Brain pericyte (primary cell): ENCODE measurements at places on chromosomes 11 and 22.

DNA sequence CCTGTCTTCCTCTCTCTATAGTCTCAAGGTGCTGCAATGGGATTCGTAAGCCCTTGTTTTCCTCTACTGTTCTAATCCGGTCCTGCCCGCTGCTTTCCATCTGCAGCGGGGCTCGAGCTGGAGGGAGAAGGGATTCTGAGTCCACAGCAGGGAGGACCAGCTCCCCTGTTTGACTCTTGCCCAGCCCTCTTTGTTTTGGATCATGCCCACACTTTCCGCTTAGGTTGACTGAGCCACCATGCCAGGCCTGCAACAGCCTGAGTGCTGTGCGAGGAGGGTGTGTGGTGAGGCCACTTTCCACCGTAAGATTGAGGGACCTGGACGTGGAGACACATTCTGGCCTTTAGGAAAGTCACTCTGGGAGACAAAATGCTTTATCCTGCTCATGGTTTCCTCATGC is 58.3 kb downstream of the CEP164 start:
- no peak for DNase-seq

DNA sequence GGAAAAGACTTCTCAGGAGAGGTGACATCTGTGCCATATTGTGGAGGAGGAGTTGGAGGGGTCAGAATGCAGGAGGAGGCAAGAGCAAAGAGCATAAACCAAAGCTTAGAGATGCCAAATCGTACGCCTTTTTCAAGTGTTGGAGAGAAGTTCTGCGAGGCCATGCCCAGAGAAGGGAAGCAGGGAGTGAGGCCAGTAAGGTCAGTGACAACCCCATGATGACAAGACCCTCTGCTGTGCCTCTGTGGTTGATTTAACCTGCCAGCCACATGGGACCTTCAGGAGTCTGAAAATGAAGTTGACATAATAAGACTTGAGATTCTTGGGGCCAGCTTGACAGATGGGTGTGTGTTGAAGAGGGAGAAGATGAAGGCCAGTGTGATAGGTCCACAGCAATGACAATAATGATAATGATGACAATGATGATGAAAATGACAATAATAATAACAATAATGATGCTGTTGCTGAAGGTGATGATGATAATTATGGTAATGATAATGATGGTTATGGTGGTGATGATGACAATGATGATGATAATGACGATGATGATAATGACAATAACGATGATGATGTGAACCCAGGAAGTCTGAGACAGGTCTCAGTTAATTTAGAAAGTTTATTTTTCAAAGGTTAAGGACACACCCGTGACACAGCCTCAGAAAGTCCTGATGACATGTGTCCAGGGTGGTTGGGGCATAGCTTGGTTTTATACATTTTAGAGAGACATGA is 152.6 kb upstream of the B3GAT1 start:
- no peak for DNase-seq

- DNase-seq: no peak
Observed at GRCh38 chr22:20965888-20966855, 883 bp upstream of the AIFM3 start.

DNA sequence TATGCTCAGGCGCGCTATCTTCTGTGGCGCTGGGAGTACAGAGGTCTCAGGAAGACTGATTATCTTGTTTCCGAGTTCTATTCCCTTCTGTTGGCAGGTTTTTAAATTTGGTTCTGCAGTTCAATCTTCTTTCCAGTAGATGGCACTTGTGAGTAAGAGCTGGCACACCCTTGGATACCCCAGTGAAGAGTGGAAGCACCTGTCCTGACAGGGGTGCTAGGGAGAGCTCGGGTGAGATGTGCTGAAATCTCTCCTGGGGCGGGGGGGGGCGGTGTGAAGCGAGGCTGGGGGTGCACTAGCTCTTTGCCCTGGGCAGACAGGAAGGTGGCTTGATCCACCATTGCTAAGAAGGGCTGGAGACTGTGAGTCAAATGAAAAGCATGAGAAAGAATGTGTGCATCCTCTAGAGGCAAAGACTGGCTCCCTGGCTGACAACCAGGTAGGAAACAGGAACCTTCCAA is 679.9 kb upstream of the CCDC179 start:
- DNase-seq: no peak

DNA sequence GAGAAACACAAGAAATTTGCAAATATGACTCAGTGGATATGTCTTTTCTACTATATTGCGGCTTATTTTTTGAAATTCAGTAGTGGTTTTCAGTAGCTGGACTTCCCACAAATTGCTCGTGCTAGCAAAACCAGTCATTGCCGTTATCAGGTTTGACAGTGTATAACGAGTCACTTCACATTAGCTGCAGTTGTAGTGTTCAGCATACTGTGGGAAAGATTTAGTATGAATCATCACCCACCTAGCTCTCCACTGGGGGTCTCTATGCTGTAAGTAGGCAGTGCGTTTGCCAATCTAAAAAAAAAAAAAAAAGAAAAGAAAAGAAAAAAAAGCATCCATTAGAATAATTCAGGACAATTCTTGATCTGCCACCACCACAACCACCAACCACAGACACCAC is 1318.9 kb downstream of the LRRC4C start:
- no peak for DNase-seq

DNA sequence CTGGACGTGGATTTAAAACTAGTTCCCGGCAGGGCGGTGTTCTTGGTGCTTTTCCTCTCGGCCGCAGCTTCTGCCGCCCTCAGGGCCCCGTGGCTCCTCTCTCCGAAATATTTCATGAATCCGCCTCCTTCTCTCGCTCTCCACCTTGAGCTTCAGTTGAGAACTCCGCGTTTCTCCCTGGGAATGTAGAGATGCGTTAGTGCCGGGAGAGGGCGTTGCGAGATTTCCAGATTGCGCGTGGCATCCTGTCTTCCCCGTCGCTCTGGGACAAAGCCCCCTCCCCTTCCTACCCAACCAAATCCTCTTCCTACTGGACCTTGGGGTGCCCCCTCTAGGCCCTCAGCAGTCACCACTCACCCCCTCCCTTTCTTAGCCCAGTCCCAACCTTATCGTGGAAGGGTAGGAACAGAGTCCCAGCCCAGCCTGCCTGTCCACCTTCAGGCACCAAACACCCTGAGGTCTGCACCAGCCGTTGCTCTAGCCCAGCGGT is 15.5 kb upstream of the RAC2 start:
- no peak for DNase-seq
